Activated CD4-positive, alpha-beta T cell treated with anti-CD3 and anti-CD28 coated beads for 4 hours (primary cell): ENCODE measurements at places on chromosomes 2 and 18.
A peak's percentile ranks its signal among the peaks of the same experiment; 100 is the strongest.

DNA sequence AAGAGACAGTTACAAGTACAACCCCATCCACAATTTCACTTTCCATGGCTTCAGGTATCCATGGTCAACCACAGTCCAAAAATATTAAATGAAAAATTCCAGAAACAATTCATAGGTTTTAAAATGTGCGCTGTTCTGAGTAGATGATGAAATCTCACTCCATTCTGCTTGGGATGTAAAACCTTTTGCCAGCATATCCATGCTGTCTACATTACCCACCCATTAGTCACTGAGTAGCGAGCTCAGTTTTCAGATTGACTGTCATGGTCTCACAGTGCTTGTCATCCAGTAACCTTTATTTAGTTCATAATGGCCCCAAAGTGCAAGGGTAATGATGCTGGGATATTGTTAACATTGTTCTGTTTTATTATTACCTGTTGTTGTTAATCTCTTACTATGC lies 40.5 kb downstream of the SMAD4 start:
- DNase-seq = no peak

GRCh38 chr18:23618862-23619387 lies 32.6 kb upstream of the NPC1 start:
- no peak for DNase-seq

- no peak for DNase-seq
These were observed 436.5 kb downstream of the RND3 start for GRCh38 chr2:150051004-150051403.

- DNase-seq = no peak
These were observed 1.8 kb downstream of the IGFBP5 start for GRCh38 chr2:216693414-216694080.

DNA sequence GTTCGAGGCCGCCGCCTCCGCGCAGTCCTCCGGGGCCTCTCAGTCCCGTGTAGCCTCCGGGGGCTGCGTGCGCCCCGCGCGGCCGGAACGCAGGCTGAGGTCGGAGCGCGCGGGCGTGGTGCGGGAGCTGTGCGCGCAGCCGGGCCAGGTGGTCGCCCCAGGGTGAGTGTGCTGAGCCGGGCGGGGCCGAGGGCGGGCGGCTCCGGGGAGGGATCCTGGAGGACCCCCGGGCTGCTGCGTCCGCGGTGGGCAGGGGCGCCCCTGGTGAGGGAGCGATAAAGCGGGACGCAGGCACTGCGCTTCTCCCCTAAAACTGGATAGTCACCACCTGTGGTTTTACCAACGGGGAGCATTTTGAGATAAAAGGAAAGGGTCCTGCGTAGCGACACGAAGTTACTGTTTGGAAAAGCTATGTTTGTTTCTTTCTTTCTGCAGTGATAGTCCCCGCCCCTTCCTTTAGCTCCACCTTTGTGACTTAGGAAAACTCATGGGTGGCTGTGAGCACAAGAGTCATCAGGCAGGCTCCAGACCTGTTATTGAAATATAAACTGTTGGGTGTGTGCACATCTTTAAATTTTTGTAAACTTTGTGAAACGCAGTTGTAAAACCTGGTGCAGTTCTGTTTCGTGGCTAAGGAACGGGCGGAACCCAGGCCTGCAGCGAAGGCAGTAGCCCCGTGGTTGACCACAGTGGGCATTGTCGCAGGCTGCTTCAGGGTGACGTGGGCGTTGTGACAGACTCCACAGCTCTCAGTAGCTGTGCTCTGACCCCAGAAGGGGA lies 687 bp downstream of the CTDP1 start:
- DNase-seq = peak; percentile 50

- no peak for DNase-seq
These were observed 15.3 kb downstream of the CAPN14 start for GRCh38 chr2:31202041-31202440.

- no peak for DNase-seq
These were observed 34.1 kb downstream of the ITGB1BP1 start for GRCh38 chr2:9388950-9389911.

GRCh38 chr2:229088517-229088913 lies 182.6 kb downstream of the PID1 start:
- DNase-seq = no peak
